ENCODE measurements at places on chromosomes 13 and 19. TPM values are rescaled to one million over a fixed set of nuclear protein-coding genes. Genes with fewer than 3 reads are reported as not detected.

The FREM2 gene
- 24.1 TPM for total RNA-seq

The DPF1 gene
- total RNA-seq = 6.8 TPM

The METTL21C gene
- not detected for total RNA-seq

The SYNGR4 gene
- not detected for total RNA-seq

DNA sequence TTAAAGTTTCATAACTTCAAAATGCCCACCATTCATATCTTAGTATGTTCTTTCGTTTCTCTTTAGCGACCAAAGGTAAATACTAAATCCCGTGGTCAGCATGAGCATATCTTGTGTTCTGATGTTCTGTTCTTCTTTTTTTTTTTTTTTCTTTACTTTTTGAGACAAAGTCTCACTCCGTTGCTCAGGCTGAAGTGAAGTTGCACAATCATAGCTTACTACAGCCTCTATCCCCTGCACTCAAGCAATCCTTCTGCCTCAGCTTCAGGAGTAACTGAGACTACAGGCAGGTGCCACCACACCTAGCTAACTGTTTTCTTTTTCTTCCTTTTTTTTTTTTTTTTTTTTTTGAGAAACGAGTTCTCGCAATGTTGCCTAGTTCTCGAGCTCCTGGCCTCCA lies 60.9 kb upstream of the ATP12A start:
- DNase-seq = no peak
- no peak overlapping the region for H3K4me3 ChIP-seq
- peaks cover 19% of the 10 kb centered on the region for H3K4me1 ChIP-seq
- H3K27ac ChIP-seq = no peak overlapping the region

- no peaks in the 10 kb centered on the region for H3K36me3 ChIP-seq
- H3K27me3 ChIP-seq = no peaks in the 10 kb centered on the region
- H3K27ac ChIP-seq = no peak overlapping the region
- no peak for DNase-seq
- H3K4me1 ChIP-seq = peaks cover 19% of the 10 kb centered on the region
Measured at GRCh38 chr13:35712907-35713761, 236.6 kb upstream of the MAB21L1 start.

The ZNF799 gene
- 4.4 TPM for total RNA-seq

DNA sequence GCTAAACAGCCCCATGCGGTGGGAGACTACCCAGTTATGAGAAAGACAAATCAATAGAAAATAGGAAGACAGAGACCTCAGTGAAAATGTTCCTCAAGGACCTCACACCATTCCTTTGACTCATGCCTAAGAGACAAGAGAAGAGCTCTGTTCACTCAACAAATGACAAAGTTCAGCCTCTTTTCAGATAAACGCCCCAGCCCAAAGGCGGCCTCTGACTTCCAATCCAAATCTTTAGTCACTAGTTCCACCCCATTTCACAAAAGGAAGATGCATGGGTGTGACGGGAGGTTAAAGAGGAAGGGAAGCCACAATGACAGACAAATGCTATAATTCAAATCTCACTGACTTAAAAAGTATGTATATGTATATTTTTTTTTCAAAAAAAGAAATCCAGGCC lies 8.1 kb downstream of the CARS2 start:
- H3K36me3 ChIP-seq = peaks cover 53% of the 10 kb centered on the region
- no peak overlapping the region for H3K4me3 ChIP-seq
- H3K27me3 ChIP-seq = no peaks in the 10 kb centered on the region
- no peak for DNase-seq
- H3K27ac ChIP-seq = no peak overlapping the region

DNA sequence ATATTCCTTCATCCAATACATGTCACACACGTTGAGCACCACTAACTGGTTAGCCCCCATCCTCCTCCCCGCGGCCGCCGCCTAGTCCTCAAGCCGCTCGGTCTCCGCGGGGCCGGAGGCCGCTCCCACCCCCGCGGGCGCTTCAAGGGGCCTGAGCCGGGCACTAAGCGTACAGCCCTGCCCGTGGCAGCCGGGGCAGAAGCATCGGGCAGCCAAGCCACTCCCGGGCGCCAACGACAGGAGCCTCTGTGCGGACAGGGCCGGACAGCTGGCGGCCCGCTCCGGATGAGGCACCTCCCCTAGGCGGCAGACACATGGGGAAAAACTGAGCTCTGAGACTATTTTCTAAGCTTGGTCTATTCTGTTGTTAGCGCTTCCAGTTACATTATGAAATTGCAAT lies 2.8 kb upstream of the ZNF543 start:
- H3K27ac ChIP-seq = no peak overlapping the region
- H3K27me3 ChIP-seq = peaks cover 43% of the 10 kb centered on the region
- peaks cover 18% of the 10 kb centered on the region for H3K4me1 ChIP-seq

DNA sequence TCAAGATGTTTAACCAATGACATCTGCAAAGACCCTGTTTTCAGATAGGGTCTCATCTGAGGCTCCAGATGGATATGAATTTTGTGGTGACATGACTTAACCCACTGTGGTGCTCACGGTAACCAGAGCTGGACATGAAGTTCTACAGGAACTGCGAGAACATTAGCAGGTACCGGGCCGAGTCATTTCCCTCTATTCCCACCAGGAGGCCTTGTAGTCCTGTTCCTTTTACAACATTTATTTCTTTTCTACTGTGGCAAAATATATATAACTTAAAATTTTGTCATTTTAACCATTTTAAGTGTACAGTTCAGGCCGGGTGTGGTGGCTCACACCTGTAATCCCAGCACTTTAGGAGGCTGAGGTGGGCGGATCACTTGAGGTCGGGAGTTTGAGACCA lies 7.6 kb upstream of the TSPAN16 start:
- DNase-seq = no peak
- H3K27ac ChIP-seq = no peak overlapping the region
- no peaks in the 10 kb centered on the region for H3K4me1 ChIP-seq
- no peaks in the 10 kb centered on the region for H3K27me3 ChIP-seq
- no peak overlapping the region for H3K4me3 ChIP-seq

The C1QTNF9 gene
- total RNA-seq = not detected

The ZNF567 gene
- total RNA-seq = 10.9 TPM

- H3K27ac ChIP-seq = no peak overlapping the region
- no peaks in the 10 kb centered on the region for H3K4me1 ChIP-seq
- peak; percentile 54 for DNase-seq
- H3K27me3 ChIP-seq = no peaks in the 10 kb centered on the region
- no peak overlapping the region for H3K4me3 ChIP-seq
Measured at GRCh38 chr19:29415507-29415906, 110.3 kb upstream of the VSTM2B start.

DNA sequence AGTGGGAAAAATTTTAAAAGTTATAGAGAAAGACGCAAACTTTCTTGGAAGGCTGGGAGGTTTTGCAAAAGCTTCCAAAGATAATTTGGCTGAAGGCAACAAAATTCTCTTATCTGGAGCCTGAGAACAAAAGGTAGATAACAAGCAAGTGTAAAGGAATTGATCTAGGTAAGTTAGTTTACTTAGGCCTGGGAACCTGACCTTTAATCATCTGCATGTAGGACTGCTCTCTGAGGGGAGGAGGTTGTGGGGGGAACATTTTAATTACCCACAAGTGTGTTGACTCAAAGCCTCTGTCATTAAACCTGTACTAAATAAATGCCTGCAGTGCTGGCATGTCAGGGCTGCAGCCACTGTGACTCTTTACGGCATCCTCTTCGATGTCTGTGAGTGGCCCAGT lies 532.3 kb upstream of the SLITRK5 start:
- H3K27me3 ChIP-seq = no peaks in the 10 kb centered on the region
- H3K4me3 ChIP-seq = no peak overlapping the region
- H3K27ac ChIP-seq = no peak overlapping the region
- H3K36me3 ChIP-seq = peaks cover 3% of the 10 kb centered on the region
- no peaks in the 10 kb centered on the region for H3K4me1 ChIP-seq

The RFX1 gene
- total RNA-seq = 23.2 TPM

The SPATA13 gene
- total RNA-seq = 23.1 TPM

The PARP4 gene
- total RNA-seq = 32.0 TPM

DNA sequence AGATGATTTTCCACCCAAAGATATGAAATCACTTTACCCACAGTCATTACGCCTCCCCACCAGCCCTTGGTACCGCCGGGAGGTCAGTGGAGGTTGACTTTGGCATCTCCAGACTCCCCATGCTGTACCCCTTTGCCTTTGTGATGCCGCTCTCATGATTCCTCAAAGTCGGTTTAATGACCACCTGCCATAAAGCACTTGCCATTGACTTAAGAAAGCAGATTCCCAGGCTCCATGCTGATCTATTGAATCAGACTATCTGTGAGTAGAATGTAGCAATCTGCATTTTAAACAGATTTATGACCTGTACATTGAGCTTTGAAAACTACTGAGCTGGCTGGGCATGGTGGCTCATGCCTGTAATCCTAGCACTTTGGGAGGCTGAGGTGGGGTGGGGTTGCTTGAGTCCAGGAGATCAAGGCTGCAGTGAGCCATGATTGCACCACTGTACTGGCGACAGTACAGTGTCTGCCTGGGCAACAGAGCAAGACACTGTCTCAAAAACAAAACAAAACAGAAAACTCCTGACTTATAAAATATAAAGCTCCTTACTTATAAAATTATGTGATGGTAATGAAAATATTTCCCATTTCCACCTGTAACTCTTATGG lies 235.2 kb downstream of the KLF5 start:
- no peak overlapping the region for H3K4me3 ChIP-seq
- H3K27me3 ChIP-seq = no peaks in the 10 kb centered on the region
- no peak overlapping the region for H3K27ac ChIP-seq
- H3K36me3 ChIP-seq = no peaks in the 10 kb centered on the region

GRCh38 chr13:25602176-25602575 lies 230.4 kb downstream of the ATP8A2 start:
- DNase-seq = no peak
- H3K4me1 ChIP-seq = peaks cover 16% of the 10 kb centered on the region
- 0 out of 2 replicates have a peak overlapping the region, but pooled peaks have one; percentile 9 for H3K27ac ChIP-seq
- no peak overlapping the region for H3K4me3 ChIP-seq
- H3K27me3 ChIP-seq = no peaks in the 10 kb centered on the region

The CLIP3 gene
- total RNA-seq = 17.9 TPM

The ELSPBP1 gene
- total RNA-seq = not detected

DNA sequence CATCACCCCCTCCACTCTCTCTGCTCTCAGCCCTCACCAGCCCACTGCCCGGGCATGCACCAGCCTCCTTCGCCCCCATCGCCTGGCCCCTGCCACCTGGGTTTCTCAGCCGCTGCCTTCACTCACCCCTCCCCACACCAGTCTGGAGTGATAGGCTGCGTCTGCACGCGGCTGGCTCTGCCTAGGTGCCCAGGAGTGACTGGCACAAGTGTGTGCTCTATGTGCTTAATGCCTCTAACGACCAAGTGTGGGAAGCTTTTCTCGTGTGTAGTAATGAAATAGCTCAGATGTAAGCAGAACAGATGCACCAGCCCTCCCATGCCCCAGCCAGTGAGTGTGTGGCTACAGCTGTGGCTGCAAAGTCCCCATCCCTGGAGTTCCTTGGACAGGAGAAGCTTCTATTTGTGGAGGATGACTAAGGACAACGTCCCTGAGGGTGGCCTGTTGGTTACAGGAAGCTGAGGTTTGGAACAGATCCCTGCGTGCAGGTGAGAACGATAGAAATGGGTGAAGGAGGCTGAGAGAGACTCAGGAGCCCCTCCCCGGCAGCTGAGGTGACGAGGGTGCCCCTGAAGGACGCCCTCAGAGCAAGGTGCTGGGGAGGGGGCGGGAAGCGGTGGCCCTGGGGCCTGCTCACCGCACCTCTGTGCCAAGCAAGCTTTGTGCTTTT lies 35.6 kb downstream of the ATP11A start:
- H3K27ac ChIP-seq = peak overlapping the region; percentile 94
- peaks cover 91% of the 10 kb centered on the region for H3K4me1 ChIP-seq
- H3K27me3 ChIP-seq = no peaks in the 10 kb centered on the region
- peaks cover 10% of the 10 kb centered on the region for H3K36me3 ChIP-seq

- H3K27ac ChIP-seq = no peak overlapping the region
- H3K27me3 ChIP-seq = no peaks in the 10 kb centered on the region
- no peaks in the 10 kb centered on the region for H3K4me1 ChIP-seq
Measured at GRCh38 chr19:945401-946252, 19.8 kb downstream of the ARID3A start.

The PNMA8A gene
- 24.8 TPM for total RNA-seq

DNA sequence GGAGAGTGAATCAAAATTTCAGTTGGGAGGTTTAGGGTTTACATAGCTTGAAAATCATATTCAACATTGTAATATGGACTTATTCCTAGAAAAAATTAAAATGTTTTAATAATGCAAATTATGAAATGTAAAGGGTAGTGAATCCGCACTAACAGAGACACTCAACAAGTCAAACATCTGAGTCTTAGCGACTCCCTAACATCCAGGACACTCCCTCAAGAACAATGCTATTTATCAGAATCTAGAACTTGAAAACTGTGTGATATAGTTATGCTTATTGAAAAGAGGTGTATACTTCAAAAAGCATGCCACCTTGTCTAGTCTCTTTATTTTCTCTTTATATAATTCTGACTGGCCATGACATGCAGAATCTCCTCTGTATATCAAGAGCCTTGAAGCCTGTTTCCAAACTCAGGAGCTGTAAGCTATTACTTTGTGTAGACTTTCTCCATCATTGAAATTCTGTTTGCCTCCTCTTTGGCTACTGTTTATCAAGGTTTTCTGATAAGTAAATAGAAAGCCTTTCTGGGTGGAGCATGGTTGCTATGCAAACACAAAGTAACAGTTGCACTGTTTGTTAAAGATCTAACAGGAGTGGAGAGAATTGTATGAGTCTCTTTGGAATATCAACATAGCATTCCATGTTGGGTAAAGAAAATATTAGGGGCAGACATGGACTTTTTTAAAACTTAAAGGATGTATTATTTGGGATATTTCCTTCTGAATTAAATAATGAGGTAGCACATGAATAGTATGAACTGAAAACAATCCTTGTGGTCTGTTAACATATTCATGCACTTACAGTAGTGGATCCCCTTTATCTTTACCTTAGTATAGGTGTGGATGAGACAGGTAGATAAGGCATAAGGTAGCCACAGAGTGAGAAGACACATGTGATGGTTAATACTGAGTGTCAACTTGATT lies 56.4 kb upstream of the MBNL2 start:
- no peak overlapping the region for H3K4me3 ChIP-seq
- no peak for DNase-seq
- H3K27ac ChIP-seq = no peak overlapping the region
- no peaks in the 10 kb centered on the region for H3K36me3 ChIP-seq

The CYP2F1 gene
- total RNA-seq = 1.3 TPM

GRCh38 chr13:98874029-98874397 lies 103.9 kb downstream of the DOCK9 start:
- no peak overlapping the region for H3K4me3 ChIP-seq
- DNase-seq = no peak
- H3K36me3 ChIP-seq = peaks cover 35% of the 10 kb centered on the region

The KLK3 gene
- 0.13 TPM for total RNA-seq

The CYP4F8 gene
- not detected for total RNA-seq

The RNF17 gene
- total RNA-seq = not detected

The ZNF565 gene
- 2.8 TPM for total RNA-seq

- H3K27ac ChIP-seq = no peak overlapping the region
- peaks cover 90% of the 10 kb centered on the region for H3K4me1 ChIP-seq
- DNase-seq = no peak
- H3K27me3 ChIP-seq = no peaks in the 10 kb centered on the region
- 0 out of 2 replicates have a peak, but pooled peaks cover under 1% of the 10 kb centered on the region for H3K36me3 ChIP-seq
Measured at GRCh38 chr13:40590112-40590862, 76.2 kb downstream of the FOXO1 start.

GRCh38 chr19:8367327-8368001 lies 3.5 kb downstream of the ANGPTL4 start:
- peaks cover 24% of the 10 kb centered on the region for H3K4me1 ChIP-seq
- H3K27me3 ChIP-seq = peaks cover 56% of the 10 kb centered on the region
- H3K36me3 ChIP-seq = no peaks in the 10 kb centered on the region
- no peak overlapping the region for H3K27ac ChIP-seq
- DNase-seq = peak; percentile 74

The SLC8A2 gene
- 6.8 TPM for total RNA-seq

- H3K36me3 ChIP-seq = peaks cover 71% of the 10 kb centered on the region
- DNase-seq = no peak
- H3K27me3 ChIP-seq = peaks cover 19% of the 10 kb centered on the region
- no peak overlapping the region for H3K27ac ChIP-seq
- no peaks in the 10 kb centered on the region for H3K4me1 ChIP-seq
Measured at GRCh38 chr19:6997679-6998445, 23.4 kb downstream of the MBD3L2B start.

Data from WTC11 (cell line).